ENCODE measurements at places on chromosomes 2 and 18. TPM values are rescaled to one million over a fixed set of nuclear protein-coding genes. Genes with fewer than 3 reads are reported as not detected.
A peak's percentile ranks its signal among the peaks of the same experiment; 100 is the strongest.

The XPO1 gene
- total RNA-seq, result 130 TPM

DNA sequence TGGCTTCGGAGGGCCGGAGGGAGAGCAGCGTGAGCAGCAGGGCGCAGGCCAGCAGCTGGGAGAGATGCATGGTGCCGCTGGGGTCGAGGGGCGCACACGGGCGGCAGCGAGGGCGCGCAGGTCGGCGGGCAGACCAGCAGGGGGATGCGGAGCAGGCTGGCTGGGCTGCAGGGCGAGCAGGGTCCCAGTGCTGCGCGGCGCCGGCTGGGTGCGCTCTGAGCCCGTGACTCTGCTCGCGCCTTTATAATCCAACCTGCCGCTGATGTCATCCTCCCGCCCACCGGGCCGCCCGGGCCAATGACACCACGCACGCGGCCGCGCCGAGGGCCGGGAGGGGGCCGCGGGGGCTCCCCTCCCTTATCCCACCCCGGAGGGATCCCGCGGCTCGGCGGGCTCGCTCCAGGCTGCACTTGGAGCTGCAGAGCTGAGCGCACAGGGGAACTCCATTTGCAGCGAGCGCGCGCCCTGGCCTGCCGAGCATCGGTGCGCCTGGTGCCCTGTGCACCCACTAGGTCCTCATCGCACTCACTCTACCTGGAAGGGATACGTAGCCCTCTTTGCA, at the start of gene NPPC:
Gene NPPC, minus strand, starts transcription at position 217 of the 562 bp plus-strand sequence. Its CDS starts 147 bp downstream, at position 70.
- peak; percentile 84 for DNase-seq

- DNase-seq, result no peak
Observed at GRCh38 chr18:58848685-58849084, 16.0 kb upstream of the ZNF532 start.

DNA sequence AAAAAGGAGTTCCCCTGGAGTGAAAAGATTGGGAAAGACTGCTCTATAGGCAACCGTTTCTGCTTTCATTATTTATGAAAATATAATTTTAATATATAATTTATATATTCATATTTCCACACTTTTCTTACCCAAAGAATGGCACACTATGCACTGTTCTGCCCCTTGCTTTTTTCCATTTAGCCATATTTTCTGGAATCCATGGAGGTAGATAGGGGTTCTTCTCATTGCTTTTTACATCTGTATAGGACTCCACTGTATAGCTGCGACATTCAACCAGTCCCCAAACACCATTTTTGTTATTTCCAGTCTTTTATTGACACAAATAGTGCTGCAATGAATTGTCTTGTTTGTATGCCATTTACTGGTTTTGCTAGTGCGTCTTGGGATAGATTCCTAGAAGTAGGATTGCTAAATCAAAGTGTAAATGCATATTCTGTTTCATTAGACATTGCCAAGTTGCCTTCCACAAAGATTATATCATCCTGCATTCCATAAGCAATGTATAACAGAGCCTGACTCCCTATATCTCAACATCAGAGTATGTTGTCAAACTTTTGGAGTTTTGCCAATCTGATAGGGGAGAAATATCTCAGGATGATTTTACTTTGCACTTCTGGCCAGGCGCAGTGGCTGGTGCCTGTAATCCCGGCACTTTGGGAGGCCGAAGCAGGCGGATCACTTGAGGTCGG, 26.6 kb upstream of the TCF7L1 start:
- no peak for DNase-seq

DNA sequence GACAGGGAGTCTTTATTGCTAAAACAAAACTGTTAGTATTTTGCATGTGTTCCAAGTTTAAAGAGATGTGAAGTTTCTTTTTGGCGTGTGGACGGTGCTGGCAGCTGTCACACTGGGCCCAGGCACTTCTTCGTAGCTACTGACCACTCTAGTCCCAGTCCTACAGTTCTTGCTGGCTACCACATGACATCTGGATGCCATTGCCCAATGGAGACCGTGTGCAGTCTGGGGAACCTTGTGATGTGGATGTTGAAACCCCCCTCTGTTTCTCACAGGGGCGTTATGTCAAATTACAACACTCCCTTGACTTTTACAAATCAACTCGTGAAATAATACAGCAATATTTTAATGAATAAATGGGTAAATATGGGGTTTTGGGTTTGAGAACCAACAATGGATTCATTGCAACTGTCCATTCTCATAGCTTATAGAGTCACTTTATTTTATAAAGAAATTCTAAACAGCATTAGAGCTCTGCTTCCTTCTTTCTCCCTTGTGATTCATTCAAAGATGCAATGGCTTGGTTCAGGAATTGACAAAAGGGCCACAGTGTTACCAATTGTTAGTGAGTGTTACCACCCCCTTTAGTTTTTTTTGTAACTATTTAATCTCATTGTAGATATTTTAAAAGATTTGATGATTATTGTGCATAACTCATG, 1.2 kb downstream of the GPD2 start:
- DNase-seq, result no peak
